Upper lobe of left lung (tissue), 6 donors: ENCODE measurements at places on chromosomes 3 and 15. TPM values are rescaled to one million over a fixed set of nuclear protein-coding genes. Genes with fewer than 3 reads are reported as not detected.
A peak's percentile ranks its signal among the peaks of the same experiment; 100 is the strongest.

- no peak for DNase-seq
- no peaks in the 10 kb centered on the region for H3K36me3 ChIP-seq
- H3K4me3 ChIP-seq: no peak overlapping the region
- H3K4me1 ChIP-seq: peaks cover 23% of the 10 kb centered on the region
These were observed 29.8 kb downstream of the PTH1R start for GRCh38 chr3:46907271-46907670.

GRCh38 chr3:142467768-142468167 is 19.9 kb upstream of the XRN1 start:
- H3K4me3 ChIP-seq: no peak overlapping the region
- H3K36me3 ChIP-seq: no peaks in the 10 kb centered on the region
- DNase-seq: no peak
- no peak overlapping the region for H3K27ac ChIP-seq
- no peaks in the 10 kb centered on the region for H3K27me3 ChIP-seq

- H3K27ac ChIP-seq: no peak overlapping the region
- H3K4me3 ChIP-seq: no peak overlapping the region
- no peaks in the 10 kb centered on the region for H3K4me1 ChIP-seq
- no peaks in the 10 kb centered on the region for H3K27me3 ChIP-seq
These were observed 107.6 kb upstream of the SPATA12 start for GRCh38 chr3:56952846-56953245.

GRCh38 chr15:75647370-75648155 is at the start of gene SNX33:
SNX33 (plus strand) TSS chr15:75647912; CDS start chr15:75649103, 1,191 bp downstream.
- peaks cover 3% of the 10 kb centered on the region for H3K36me3 ChIP-seq
- peak; percentile 95 for DNase-seq
- H3K27ac ChIP-seq: peak within 1 kb of the TSS; percentile 95
- peak within 1 kb of the TSS; percentile 78 for H3K4me3 ChIP-seq

GRCh38 chr3:61575893-61576292 is 14.5 kb downstream of the PTPRG start:
- peaks cover 9% of the 10 kb centered on the region for H3K4me1 ChIP-seq
- H3K36me3 ChIP-seq: no peaks in the 10 kb centered on the region
- H3K27me3 ChIP-seq: no peaks in the 10 kb centered on the region
- no peak for DNase-seq
- no peak overlapping the region for H3K4me3 ChIP-seq

DNA sequence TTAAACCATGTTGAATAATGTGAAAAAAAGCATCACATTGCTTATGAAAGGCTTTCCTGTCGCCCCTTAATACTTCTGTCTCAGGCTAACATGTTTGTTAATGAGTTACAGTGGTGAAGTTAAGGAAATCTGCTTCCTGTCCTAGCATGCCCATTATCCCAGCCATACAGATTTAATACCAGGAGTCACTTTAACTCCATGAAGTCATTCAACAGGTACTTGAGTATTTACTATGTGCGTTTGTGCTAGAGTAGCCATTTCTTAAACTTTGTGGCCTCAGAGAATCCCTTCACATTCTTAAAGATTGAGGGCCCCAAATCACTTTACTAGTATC is 10.1 kb upstream of the SETD5 start:
- peaks cover 8% of the 10 kb centered on the region for H3K4me1 ChIP-seq
- no peak overlapping the region for H3K4me3 ChIP-seq
- DNase-seq: no peak

- DNase-seq: no peak
- H3K4me3 ChIP-seq: no peak overlapping the region
- no peak overlapping the region for H3K27ac ChIP-seq
- no peaks in the 10 kb centered on the region for H3K36me3 ChIP-seq
- no peaks in the 10 kb centered on the region for H3K27me3 ChIP-seq
These were observed 6.9 kb downstream of the LRRC2 start for GRCh38 chr3:46559091-46559704.

DNA sequence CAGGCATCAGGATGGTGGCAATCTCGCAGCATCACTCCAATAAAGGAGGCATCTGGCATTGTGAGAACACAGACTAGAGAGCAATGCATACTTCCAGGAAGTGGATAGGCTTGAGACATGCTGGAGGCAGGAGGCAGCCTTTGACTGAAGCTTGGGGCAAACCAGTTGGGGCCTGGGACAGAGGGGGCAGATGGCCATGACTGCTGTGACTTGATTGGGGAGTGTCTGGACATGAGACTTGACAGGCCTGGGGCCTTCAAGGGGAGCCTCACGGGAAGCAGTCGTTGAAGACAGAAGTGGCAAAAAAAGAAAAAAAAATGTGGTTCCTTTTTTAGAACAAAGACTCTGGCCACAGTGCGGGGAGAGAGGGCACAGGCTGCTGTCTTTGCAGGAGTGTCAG is 44.7 kb upstream of the CHRNA7 start:
- H3K4me1 ChIP-seq: no peaks in the 10 kb centered on the region
- DNase-seq: no peak
- H3K27me3 ChIP-seq: no peaks in the 10 kb centered on the region
- H3K36me3 ChIP-seq: no peaks in the 10 kb centered on the region
- no peak overlapping the region for H3K4me3 ChIP-seq

CHRFAM7A gene
- total RNA-seq: 1.6 TPM

CNTN3 gene
- total RNA-seq: 1.3 TPM
